Stimulated activated CD8-positive, alpha-beta memory T cell treated with anti-CD3 and anti-CD28 coated beads, Interleukin-2, amount 100 ng/mL, for 48 hours (primary cell): ENCODE measurements at places on chromosomes 2 and 18.

DNA sequence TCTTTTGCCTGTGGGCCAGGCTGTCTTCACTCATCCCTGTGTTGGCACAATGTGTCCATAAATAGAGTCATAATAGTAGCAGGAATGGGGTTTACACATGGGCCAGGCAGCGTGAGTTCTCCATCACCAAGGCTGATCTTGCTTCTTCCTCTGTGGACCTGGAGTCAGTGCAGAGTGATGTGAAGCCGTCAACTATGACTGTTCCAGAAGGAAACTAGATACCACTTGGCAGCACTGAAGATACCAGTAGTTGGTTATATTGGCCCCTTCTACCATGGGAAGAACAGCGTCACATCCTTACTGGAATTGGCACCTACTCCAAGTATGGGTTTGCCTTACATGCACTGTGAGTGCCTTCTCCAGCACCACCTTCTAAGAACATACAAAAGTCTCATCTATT lies 30.2 kb downstream of the COPS8 start:
- no peak for DNase-seq

- no peak for DNase-seq
Measured at GRCh38 chr2:241730671-241731293, 3.6 kb upstream of the D2HGDH start.

GRCh38 chr18:2112435-2113045 lies 458.8 kb downstream of the METTL4 start:
- DNase-seq, result no peak

DNA sequence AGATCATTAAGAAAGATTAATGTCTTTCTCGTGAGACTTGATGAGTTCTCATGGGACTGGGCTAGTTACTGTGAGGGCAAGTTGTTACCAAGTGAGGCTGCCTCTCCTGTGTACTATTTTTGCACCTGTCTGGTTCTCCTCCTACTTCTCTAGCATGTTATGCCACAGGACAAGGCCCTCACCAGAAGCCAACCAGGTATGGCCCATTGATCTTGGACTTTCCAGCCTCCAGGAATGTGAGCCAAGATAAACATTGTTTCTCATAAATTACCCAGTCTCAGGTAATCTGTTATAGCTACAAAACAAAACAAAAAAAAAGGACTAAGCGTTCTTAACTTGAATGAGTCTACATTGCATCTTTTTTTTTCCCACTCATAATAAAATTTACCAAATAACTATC lies 184.1 kb downstream of the CDH7 start:
- no peak for DNase-seq

DNA sequence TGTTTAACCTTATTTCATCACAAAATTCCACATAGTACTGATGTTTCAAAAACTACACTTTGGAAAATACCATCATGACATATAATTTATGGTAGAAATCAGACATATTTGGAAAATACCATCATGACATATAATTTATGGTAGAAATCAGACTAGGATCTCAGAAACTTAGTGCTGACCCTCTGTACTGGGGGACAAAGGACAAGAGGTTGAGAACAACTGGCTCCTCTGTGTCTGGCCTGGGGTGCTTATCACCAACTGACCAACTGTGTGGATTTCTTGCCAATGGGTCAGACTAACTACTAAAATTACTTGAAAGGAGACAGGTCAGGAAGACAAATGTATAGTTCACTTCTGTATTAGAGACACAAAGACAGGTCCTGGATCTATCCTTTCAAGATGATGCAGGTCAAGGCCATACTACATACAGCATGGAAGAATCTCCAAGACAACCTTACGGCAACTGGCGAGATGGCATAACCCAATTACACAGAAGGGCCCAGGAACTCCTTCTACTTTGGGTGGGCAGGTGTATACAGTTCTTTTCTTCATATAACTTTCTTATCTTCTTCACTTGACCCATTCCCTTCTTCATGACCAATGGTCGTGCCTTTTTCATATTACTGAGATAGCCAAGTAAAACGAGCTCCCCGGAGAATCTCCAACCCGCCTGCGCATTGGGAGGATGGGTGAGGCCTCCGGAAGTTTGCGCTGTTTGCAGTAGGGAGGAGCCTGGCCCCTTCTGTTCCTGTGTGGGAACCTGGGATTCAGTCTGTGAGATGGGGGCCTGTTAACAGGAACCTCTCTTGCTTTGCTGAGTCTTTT lies 290.5 kb downstream of the AGPS start:
- DNase-seq, result no peak

DNA sequence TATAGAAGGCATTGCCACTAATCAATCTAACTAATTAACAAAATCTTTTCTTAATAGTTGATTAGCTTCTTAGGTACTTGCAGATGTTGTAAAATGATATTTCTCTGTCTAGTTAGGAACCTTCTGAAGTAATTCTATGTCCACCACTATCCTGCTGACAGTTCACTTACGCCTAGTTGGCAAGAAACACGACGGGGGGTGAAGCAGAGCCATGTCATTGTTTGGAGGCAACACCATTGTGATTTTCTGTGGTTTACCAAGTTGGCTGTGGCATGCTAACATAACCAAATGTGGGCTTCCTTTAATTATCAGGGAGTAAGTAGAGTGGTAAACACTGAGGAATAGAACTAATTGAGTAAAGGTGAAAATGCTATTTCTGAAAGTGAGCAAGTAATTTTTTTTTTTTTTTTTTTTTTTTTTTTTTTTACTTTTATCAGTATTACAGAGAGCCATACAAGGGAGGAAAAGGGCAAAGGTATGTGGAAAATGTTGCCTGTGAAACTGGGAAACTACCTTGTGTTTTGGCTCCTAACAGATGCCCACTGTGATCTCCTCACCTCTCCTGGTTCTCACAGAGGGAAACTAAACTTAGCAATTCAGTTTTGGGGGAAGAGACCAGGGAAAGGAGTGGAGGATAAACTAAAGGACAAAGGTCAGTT lies 126.8 kb downstream of the MEIS1 start:
- DNase-seq, result no peak

GRCh38 chr2:219327719-219328118 lies 4.8 kb downstream of the RESP18 start:
- DNase-seq, result no peak

- DNase-seq, result no peak
Measured at GRCh38 chr2:175737722-175738361, 264.2 kb downstream of the LNPK start.

DNA sequence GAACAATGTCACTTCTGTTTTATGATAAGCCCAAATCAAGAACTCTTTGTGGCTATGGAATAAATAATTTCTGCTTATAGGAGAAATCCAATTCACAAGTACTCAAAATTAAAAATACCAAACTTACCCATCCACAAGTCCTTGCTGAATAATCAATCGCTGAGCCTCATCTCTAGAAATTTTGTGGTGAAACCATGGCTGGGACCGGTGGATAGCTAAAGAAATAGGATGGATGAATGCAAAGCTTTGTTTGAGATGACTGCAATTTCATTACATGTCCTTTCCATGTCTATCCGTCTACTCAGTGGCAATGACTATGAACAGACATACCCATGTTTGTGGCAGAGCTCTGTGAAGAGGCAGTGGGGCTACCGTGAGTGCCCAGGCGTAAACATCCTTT lies 124.4 kb downstream of the GRB14 start:
- no peak for DNase-seq

DNA sequence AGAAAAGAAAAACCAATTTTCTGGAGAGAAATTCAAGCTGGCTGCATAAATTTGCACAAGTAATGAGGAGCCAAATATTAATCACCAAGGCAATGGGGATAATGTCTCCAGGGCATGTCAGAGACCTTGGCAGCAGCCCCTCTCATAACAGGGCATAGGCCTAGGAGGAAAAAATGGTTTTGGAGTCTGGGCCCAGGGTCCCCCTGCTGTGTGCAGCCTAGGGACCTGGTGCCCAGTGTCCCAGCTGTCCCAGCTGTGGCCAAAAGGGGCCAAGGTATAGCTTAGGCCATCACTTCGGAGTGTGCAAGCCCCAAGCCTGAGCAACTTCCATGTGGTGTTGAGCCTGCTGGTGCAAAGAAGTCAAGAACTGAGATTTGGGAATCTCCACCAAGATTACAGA lies 57.1 kb downstream of the SCN7A start:
- no peak for DNase-seq

DNA sequence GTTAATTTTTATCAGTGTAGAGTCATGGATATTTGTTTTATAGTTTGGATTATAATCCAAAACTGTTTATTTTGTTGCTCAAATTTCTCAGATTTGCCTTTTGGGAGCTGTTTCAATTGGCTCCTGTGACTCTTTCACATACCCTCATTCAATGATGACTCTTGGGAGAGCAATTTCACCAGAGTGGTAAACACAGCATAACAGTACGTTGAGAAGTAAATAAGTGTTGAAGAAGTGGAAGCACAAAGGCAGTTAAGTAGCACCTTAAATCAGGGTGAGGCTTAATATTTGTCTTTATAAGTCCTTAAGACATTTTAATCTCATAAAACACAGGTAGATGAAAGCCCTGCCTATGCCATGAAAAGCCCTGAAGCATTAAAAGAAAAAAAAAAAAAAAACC lies 17.1 kb upstream of the SLC39A10 start:
- no peak for DNase-seq

- no peak for DNase-seq
Measured at GRCh38 chr2:237581751-237582746, 8.5 kb downstream of the RAB17 start.

- no peak for DNase-seq
Measured at GRCh38 chr2:235139956-235140800, 188.4 kb downstream of the SH3BP4 start.

DNA sequence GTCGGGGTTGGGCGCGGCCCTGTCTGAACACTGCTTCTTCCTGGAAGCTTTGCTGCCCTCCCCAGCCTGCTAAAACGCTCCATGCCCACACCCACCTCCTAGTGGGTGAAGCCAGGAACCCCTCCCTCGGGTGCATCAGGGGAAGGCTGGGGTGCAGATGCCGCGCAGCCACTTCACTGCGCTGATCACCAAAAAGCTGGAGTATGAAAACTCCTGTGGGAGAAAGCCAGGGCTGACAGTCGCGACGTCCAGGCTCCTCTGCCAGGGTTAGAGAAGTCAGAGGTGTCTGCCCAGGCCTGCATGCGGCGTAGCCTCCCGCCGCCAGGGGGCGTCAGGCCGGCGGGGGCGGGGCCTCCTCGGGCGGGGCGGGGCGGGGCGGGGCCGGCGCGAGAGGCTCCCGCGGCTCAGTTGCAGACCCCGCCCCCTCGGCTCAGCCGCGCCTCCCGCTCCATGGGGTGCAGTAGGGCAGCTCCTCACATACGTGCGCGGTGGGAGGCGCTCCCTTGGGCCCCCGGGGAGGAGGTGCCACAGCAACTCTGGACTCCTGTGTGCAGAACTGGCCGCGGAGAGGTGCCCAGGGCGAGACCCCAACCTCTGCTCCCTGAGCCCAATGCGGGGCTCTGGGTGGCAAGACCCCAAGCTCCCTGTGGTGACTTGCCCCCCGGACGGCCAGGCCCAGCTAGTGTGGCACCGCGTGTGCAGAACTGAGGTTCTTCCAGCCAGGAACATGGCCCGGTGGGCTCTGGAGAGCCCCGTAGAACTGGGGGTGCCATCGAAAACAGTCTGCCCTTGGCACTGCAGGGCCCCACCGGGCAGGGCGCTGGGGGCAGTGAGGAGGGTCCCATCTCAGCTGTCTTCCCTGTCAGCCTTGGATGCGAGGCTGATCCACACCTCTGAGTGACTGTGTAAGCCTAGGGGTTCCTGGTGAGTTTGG lies 1.8 kb upstream of the RNPEPL1 start:
- peak; percentile 95 for DNase-seq

DNA sequence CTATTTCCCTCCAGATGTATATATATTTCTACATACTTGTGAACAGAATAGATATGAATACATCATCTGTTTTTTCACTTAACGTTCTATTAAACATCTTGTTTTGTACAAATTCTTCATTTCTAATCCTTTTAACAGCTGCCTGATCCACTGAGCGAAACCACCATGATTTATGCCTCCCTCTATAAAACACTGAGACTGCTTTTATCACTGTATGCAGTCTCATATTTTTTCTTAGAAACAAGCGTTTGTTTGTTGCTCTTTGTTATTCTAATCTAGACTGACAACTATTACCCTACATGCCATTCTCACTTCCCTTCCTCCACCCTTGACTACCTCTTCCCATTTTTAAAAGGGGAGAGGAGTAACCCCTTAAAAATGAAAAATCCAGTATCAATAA lies 88.2 kb downstream of the DTNB start:
- no peak for DNase-seq

DNA sequence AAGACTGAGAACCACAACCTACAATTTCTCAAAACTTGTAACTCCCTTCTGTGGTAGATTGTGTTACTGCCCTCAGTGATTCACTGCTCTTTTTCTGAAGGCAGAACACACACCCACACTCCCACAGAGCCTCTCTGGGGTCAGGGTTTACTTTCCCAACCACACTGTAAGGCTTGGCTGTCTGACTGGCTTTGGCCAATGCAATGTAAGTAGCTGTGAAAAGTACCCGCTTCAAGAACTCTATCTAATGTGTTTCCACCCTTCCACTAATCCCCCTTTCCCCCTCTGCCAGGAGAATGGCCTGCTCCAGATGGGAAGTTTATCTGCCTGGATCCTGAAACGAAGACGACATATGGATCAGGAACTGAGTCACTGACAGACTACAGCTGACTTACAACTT lies 222.7 kb downstream of the CDH2 start:
- DNase-seq, result no peak

GRCh38 chr2:15205562-15205961 lies 355.6 kb downstream of the NBAS start:
- DNase-seq, result peak; percentile 0

DNA sequence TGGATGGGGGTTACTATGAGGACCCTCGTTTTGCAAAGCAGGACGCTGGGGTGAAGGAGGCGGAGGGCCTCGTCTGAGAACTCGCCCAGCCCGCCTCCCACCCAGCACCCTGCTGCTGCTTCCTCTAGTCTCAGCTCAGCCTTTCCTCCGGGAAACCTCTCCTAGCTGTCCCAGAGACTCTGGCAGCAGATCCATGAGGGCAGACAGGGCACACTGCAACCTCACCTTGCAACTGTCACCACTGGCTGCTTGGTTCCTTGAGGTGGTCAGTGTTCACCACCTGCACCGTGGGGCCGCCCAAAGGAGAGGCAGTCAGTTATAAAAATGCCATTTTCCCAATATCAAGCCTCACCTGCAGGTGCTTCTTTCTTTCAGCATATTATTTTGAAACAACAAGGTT lies 45.6 kb downstream of the PARD6G start:
- DNase-seq, result no peak

DNA sequence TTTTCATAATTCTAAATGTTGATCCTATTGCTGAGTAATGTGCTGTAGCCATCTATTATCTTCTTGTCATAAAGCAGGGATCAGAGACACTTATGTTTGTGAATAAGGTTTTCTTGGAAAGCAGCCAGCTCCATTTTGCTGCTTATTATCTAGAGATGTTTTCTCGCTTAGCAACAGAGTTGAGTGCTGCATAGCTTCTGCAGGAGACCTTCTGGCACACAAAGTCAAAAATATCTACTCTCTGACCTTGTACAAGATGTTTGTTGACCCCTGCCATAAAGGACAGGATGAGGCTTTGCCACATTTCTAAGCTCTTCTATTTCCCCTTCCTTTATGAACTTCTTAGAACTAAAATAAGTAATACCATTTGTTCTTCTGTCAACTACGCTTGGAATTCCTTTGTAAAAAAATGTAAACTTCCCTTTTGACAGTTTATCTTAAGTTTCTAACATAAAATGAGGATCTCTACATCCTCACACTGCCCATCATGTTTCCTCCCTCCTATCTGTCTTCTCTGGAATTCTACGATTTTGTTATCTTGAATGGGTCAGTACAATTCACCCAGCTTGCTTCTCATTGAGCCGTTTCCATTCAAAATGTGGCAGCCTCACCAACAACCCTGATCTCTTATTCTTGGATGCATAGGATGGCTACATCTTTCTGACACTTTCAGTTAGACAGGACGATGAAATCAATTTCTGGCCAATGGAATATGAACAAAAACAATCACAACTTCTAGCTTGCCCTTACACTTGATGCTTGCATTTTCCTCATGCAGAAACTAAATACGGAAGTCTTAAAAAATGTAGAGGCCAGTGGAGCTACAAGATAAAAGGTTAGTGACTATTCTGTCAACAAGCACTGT lies 1377.0 kb downstream of the SUCLG1 start:
- DNase-seq, result no peak
